ENCODE measurements at places on chromosomes 11 and 22. TPM values are rescaled to one million over a fixed set of nuclear protein-coding genes. Genes with fewer than 3 reads are reported as not detected.

- H3K27me3 ChIP-seq, result peaks cover 11% of the 10 kb centered on the region
- peak; percentile 80 for DNase-seq
- H3K27ac ChIP-seq, result peak overlapping the region; percentile 97
- peaks cover 32% of the 10 kb centered on the region for H3K4me1 ChIP-seq
Measured at GRCh38 chr11:269146-269890, 8.9 kb upstream of the NLRP6 start.

GRCh38 chr11:44694443-44694842, 32.3 kb upstream of the TSPAN18 start:
- peaks cover 9% of the 10 kb centered on the region for H3K4me1 ChIP-seq
- DNase-seq, result peak; percentile 51
- H3K27ac ChIP-seq, result peak overlapping the region; percentile 36
- peaks cover 4% of the 10 kb centered on the region for H3K27me3 ChIP-seq

DNA sequence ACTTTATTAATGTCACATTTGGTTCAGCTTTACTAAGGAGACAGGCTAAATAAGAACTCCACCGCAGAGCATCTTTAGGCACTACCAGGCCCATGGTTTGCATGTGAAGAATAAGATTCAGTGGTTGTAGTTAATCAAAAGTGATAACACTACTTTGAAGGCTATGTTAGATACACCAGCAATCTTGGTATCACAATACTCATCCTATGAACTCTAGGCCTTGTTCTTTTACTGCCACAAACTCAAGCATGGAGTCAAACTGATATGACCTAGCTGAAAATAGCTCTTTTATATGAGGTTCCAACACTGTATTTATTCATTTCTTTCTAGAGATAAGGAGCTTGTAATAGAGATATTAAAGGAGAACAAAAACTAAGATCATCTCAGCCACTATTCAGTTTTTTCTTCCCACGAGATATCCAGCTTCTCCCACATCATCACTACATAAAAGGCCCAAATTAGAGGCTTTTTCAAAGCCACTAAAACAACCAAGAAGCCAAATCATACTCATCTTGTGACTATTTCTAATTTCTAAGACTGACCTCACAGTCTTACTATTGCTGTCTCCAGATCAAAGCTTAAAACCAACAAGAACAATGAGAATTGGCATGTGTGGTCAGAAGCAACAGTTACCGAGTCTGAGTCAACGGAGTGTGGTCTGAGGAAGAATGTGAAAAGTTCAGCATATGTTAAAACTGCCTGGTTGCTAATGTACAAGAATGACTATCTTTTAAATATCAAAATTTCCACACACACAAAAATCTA, 25.1 kb upstream of the GUCY1A2 start:
- no peaks in the 10 kb centered on the region for H3K36me3 ChIP-seq
- H3K4me1 ChIP-seq, result peaks cover 12% of the 10 kb centered on the region
- no peak for DNase-seq
- no peaks in the 10 kb centered on the region for H3K27me3 ChIP-seq
- no peak overlapping the region for H3K4me3 ChIP-seq

DNA sequence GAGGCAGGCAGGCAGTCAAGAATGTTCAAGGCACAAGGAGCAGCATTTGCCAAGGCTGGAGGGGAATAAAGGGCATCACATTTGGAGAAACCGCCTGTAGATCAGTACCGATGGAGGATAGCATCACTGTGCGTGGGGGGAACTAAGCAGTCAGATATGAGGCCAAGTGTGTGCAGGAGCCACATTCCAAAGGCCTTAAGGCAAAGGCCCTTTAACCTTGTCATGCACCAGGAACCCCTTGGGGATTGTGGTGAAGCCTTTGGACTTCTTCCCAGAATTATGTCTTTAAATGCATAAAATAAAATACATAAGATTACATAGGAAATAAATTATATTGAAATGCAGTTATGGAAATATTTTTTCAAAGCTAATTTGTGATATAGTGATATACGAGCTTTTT, 532.1 kb downstream of the BUD13 start:
- H3K4me1 ChIP-seq, result no peaks in the 10 kb centered on the region
- no peak overlapping the region for H3K4me3 ChIP-seq
- H3K27ac ChIP-seq, result no peak overlapping the region
- H3K36me3 ChIP-seq, result no peaks in the 10 kb centered on the region

DNA sequence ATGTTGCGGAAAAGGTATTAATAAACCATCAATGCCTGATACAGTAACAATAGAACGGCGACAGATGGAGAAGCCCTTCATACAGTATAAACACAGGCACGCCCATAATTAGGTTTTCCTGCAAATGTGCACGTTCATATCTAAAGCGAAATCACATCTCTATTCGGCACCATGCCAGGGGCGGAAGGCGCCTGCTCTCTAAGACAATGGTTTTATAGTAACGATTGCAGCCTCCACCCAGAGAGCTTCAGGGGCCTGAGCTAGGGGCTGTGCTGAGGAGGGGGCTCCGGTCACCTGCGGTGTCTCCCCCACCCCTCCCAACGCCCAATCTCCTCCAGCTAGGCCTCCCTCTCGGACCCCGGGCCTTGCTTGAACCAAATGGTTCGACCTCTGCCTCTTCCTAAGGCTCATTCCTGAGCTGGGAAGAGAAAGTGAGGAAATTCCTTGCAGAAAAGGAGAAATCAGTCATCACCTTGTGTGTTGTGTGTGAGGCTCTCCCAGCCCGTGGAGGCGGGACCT, 9.6 kb downstream of the KRTAP5-5 start:
- no peaks in the 10 kb centered on the region for H3K4me1 ChIP-seq
- H3K36me3 ChIP-seq, result no peaks in the 10 kb centered on the region
- no peak for DNase-seq
- peaks cover 17% of the 10 kb centered on the region for H3K27me3 ChIP-seq

DNA sequence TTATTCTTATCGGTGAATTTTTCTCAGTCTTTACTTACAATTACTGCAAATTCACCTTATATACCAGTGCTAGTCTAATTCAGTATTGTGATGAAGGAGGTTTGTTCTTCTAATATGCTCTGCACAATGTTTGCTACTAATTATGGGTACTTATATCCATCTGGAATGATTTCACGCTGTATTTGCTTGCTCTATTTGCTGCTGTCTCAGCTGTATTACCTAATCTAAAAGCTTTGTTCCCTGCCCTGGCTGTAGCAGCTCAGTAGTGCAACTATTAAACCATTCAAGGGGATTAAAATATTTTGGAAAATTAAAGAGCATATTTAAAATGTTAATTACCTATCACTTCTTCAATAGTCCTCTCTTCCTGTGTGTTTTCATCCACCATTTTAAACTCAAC, 375.3 kb downstream of the LUZP2 start:
- H3K27me3 ChIP-seq, result no peaks in the 10 kb centered on the region
- DNase-seq, result no peak
- no peaks in the 10 kb centered on the region for H3K36me3 ChIP-seq
- H3K27ac ChIP-seq, result no peak overlapping the region
- no peaks in the 10 kb centered on the region for H3K4me1 ChIP-seq
- no peak overlapping the region for H3K4me3 ChIP-seq

GRCh38 chr11:35228328-35228725, 89.4 kb downstream of the CD44 start:
- H3K27ac ChIP-seq, result no peak overlapping the region
- no peaks in the 10 kb centered on the region for H3K27me3 ChIP-seq
- no peak for DNase-seq
- H3K4me3 ChIP-seq, result no peak overlapping the region
- no peaks in the 10 kb centered on the region for H3K4me1 ChIP-seq
- H3K36me3 ChIP-seq, result peaks cover 82% of the 10 kb centered on the region

BIK gene
- total RNA-seq, result 1.5 TPM

GRCh38 chr22:19820880-19821522, 33.7 kb downstream of the GNB1L start:
- H3K4me3 ChIP-seq, result no peak overlapping the region
- H3K27me3 ChIP-seq, result no peaks in the 10 kb centered on the region
- peak; percentile 31 for DNase-seq
- H3K27ac ChIP-seq, result no peak overlapping the region
